ENCODE measurements at places on chromosomes 1 and 21.

DNA sequence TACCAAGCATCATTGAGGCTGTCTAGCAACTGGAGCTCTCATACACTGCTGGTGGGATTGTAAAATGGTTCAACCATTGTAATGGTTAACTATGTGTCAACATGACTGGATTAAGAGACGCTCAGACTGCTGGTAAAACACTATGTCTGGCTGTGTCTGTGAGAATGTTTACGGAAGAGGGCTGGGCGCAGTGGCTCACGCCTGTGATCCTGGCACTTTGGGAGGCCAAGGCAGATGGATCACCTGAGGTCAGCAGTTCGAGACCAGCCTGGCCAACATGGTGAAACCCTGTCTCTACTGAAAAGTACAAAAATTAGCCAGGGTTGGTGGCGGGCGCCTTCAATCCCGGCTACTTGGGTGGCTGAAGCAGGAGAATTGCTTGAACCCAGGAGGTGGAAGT, 4.8 kb upstream of the FCRLA start:
- DNase-seq = no peak

DNA sequence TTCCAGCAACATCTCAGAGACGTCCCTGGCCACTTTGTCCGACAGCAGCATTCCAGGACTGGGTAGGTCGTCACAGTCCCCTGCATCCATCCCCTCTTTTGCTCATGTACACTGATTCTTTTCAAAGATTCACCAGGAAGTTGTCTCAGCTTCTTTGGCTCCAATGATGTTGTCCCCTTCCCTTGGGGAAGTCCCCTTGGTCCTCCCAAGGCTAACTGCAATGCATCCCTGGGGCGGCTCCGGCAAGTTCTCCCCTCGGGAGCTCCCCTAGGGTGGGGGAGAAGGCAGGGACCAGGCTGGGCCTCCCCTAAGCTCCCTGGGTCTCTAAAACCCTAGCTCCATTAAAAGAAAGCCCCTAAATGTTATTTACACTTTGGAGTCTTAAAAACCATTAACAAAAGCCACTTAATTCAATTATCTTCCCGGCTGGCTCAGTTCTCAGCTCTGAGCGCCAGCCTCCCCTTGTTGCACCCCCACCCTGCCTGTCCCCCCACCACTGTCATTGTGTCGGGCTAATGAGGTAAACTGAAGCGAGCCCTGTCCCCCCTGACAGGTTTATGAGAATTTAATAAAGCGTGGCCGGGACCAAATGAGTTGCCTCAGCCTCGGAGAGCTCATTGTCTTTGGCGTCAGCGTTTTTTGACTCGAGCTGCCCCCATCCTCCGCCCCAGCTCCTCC, 25.3 kb downstream of the KNCN start:
- no peak for DNase-seq

DNA sequence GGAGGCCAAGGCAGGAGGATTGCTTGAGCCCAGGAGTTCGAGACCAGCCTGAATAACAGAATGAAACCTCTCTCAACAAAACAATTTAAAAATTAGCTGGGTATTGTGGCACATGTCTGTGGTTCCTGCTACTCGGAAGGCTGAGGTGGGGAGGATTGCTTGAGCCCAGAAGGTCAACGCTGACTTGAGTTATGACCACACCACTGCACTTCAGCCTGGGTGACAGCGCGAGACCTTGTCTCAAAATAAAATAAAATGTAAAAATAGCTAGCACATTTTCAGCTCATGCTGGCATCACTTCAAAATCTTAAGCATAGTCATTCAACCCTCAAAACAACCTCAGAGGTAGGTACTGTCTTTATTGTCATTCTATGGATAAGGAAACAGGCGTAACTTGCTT, 6.4 kb downstream of the JAK1 start:
- no peak for DNase-seq

GRCh38 chr1:211492511-211493132, 660 bp upstream of the RD3 start:
- no peak for DNase-seq

DNA sequence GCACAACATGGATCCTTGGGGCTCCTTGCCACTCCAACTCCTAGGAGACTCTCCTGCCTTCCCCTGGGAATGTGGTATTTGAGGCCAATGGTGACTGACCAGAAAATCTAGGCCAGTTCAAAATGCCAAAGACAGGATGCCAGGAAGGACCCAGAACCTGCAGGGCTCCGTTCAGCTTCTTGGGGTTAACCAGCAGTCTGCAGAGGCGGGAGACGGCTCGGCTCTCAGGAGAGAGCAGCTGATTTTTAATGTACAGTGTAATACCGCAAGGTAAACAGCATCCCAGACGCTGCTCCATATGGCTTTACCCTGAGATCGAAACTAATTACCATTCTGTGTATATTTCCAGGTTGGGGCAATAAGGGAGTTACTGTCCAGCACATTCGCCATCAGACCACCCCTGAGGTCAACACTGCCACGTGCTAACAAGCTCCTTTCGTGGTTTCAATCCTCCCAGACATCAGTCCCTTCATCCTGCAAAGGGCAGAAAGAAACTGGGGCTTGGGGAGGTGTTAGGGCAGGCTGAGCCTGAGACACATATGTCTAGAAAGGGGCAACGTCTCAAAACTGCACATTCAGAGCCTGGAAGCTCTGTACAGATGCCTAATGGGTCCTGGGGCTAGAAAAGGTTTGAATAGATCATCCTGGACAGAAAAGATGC, 16.7 kb downstream of the ITPKB start:
- no peak for DNase-seq

DNA sequence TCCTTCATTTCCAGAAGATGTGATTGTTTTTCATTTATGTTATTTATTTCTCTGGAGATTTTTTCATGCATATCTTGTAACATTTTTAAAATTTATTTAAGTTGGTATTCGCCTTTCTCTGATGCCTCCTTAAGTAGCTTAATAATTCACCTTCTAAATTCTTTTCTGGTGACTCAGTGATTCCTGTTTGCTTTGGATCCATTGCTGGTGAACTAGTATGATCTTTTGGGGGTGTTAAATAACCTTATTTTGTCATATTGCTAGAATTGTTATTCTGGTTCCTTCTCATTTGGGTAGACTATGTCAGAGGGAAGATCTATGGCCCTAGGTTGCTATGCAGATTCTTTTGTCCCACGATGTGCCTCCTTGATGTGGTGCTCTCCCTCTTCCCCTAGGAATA, 1347.2 kb upstream of the B3GALT2 start:
- DNase-seq = no peak

DNA sequence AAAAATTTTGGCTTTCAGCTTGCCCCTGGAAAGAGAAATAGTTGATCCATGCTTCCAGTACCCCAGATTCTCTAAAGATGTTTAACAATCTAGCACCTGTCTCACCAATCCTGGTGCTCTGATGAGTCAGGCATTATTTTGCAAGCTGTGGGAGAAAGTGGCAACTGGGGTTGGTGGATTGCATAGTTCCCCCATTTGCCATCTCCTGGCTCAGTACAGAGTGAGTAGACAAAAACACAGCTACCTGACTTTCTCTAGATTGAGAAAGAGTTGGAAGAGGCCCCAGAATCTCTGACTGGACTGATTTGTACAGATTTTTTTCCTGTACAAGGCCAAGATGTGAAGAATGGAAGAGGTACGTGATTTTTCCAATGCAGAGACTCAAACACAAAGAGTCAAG, 75.1 kb upstream of the NEGR1 start:
- DNase-seq = no peak

- DNase-seq = no peak
Observed at GRCh38 chr1:160097151-160097910, 1.1 kb downstream of the IGSF8 start.

- no peak for DNase-seq
Observed at GRCh38 chr21:36575306-36575705, 95.4 kb upstream of the CLDN14 start.

DNA sequence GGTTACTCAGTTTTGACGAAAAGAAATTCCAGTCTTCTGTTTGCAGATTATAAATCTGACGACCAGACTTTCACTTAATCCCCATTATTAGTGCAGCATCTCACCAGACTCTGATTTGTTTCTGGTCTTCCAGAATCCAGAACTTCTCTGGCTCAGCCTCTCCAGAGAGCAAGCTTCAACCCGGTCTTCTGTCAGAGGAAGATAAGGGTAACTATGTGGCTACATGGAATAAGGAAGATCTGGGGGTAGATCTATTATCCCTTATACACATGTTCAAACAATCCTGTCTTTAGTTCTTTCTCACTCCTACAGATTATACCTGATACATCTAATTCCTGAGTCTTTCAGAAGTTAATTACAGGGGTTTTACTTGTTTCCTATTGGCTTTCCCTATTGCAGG, 9.9 kb downstream of the PHTF1 start:
- no peak for DNase-seq

DNA sequence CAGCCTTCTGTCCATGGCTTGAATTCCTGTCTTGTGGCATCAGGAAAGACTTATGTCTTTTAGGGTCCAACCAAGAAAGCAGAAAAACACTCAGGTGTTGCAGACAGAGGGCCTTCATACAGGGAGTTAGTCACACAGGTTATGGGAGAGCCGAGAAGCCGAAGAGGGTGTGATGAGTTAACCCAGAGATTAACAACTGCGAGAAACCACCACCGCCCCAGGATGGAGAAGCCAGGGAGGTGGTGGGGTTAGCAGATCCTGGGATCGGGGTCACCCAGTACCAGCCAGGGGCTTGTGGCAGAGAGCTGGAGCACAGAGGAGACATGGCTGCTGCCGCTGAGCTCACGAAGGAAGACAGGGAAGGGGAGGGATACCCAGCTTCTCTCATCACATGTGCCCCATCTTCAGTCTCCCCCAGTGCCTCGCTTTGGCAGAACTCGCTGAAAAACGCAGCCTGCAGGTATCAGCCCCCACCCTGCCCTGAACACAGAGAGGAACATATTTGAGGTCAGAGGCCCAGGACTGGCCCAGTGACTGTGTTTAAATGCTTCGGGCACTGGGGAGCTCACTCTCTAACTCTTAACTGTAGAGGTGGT, 58.7 kb downstream of the RUNX3 start:
- peak; percentile 23 for DNase-seq

DNA sequence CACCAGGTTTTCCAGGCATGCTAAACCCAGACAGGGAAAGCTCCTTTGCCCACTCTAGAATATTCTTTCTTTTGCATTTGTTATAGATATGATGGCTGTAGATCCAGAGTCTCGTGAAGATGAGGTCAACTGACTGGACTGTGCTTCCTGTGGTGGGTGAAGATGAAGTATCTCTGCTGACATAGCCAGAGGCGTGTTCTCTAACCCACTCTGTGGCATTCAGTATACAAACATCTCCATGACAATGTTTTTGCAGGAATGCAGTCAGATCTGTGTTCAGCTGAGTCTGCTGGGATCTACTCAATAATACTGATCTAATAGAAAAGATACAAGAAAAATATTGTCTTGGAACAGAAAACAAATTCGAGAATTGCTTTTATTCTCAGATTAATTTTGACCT, 11.3 kb downstream of the RWDD2B start:
- no peak for DNase-seq

GRCh38 chr1:235050911-235051360, 77.7 kb downstream of the TOMM20 start:
- no peak for DNase-seq

DNA sequence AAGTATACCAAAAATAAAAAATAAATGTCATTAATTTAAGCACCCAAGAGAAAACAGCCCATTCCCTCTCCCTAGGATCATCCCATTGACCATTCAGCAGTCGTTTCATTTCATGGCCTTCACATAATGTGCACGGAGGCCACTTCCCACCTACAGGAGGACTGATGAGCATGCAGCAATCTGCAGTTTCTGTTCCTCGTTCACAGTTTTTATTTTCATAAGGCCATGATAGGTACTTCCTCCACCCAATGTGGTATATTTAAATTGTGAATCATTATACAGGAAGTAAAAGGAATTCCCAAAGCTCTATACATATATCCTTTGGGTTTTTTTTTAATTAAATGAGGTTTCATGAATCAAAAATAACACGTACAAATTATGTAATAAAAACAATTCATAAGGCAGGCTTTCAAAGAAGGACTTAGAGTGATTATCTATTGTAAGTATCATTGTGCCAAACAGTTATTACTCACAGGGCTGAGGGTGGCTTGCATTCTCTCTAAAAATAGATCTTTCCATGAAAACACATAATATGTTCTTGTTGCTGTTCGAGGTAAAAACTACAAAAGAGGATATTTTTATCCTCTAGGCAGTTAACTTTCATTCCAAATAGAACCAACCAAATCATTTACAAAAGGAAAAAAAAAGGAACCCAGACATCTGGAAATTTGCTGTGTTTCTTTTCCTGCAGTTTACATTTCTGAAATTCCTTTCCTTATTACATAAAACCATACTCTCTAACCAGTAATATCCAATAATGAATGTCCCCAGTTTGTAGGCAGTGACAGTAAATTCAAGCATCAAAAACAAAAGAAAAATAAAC, 27.5 kb upstream of the SLC44A3 start:
- no peak for DNase-seq

DNA sequence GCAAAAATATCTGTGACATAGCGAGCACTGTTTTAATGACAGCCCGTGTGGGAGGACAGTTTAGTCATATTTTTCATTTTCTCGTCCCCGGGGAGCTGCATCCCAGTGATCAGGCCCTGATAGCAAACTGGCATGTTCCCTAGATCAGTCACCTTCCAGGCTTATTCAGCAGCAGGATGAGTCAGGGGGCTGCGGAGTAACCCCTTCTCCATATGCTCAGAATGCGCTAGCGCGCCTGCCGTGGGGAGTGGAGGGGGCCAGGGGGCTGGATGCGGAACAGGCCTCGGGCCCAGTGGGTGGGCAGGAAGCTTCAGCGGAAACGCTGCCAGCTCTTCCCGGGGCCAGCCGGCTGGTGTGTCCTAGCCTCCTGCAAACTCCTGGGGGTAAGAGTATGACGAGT, 94.0 kb downstream of the KCND3 start:
- DNase-seq = no peak

DNA sequence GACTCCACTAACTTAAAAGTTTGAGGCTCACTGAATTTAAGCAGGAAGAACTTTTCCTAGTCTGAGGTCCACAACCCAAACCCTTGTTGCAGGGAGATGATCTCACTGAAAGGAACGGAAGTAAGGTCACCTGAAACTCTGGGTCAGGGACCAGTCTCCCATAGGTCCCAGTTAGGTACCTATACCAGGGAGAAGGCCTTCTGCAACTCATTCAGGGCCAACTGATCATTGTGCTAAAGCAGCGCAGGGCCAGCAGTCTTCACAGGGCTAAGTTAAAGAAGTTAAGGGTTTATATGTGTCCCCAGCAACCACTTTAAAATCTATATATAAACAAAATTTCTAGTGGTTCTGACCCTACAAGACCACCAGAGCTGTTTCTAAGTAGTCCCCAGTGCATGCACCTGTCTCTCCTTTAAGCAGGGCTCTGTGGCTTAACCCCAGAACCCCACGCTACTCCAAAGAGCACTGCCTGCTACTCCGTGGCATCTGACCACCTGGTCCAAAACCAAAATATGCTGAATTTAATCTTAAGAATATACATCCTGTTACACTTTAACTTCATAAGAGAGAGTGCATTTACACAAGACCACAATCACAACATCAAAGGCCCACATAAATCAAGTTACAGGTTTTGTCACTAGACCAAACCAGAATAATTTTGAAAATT, 2.8 kb downstream of the SRSF10 start:
- no peak for DNase-seq

GRCh38 chr1:9293533-9294404, 1.1 kb downstream of the SPSB1 start:
- DNase-seq = peak; percentile 61

- DNase-seq = no peak
Observed at GRCh38 chr1:203701606-203702005, 63.4 kb upstream of the LAX1 start.

GRCh38 chr1:101005871-101006270, 19.7 kb downstream of the DPH5 start:
- no peak for DNase-seq

- DNase-seq = no peak
Observed at GRCh38 chr1:67860776-67861175, 27.5 kb upstream of the GNG12 start.

- no peak for DNase-seq
Observed at GRCh38 chr21:42144679-42145568, 73.8 kb downstream of the UMODL1 start.

Measured in activated CD4-positive, CD25-positive, alpha-beta regulatory T cell treated with anti-CD3 and anti-CD28 coated beads, Interleukin-2, amount 50 U/mL, for 72 hours (primary cell).